ENCODE measurements at places on chromosomes 1 and 21.

DNA sequence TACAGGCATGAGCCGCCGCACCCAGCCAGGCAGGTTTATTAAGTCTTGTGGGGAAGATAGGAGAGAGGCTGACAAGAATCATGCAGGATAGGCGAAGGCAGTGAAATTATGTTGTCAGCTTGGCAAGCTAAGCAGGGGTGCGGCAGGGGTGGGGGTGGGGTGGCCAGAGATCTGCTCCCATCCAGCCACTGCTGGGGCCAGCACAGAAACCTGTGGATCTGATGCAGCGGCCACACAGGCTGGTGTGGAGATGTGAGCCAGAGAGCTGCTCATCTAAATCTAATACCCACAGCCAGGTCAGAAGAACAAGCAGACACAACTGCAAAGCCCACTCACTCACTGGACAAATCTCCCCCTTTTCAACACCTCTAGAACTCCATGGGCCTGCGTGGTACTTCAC lies 68.7 kb downstream of the KCTD3 start:
- no peaks in the 10 kb centered on the region for H3K27me3 ChIP-seq
- H3K27ac ChIP-seq: no peak overlapping the region
- no peaks in the 10 kb centered on the region for H3K4me1 ChIP-seq
- H3K4me3 ChIP-seq: no peak overlapping the region
- DNase-seq: no peak

GRCh38 chr1:115670476-115671175 lies 28.9 kb downstream of the VANGL1 start:
- H3K4me3 ChIP-seq: no peak overlapping the region
- no peak for DNase-seq
- no peak overlapping the region for H3K27ac ChIP-seq
- H3K4me1 ChIP-seq: no peaks in the 10 kb centered on the region

DNA sequence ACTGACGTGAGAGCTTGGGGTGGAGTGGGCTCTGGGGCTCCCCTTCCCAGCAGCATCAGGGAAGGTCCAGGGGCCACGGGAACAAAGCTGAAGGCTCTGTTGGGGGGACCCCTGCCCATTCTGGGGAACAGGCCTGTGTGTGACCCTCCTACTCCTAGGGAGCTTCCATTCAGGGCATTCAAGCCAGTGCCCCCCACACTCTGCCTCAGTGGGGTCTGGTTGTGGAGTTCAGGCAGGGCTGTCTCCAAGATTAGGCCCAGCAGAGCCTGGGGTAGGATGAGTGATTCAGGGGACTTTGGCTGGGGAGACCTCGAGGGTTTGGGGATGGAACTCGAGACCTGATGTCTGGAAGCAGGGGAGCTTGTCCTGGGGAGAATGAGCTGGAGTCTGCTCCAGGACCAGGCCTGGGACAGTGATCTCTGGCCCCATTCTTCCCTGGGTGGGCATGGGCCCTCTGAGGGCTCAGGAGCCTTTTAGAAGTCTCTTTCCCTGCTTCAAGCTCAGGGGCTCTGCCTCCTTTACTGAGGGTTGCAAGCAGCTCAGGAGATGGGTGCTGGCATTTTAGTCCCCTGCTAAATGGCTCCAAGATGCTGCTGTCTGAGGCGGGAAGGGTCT lies 81.7 kb downstream of the PTPRU start:
- DNase-seq: no peak
- H3K4me3 ChIP-seq: no peak overlapping the region
- H3K27me3 ChIP-seq: no peaks in the 10 kb centered on the region
- no peak overlapping the region for H3K27ac ChIP-seq
- H3K36me3 ChIP-seq: peaks cover 15% of the 10 kb centered on the region

DNA sequence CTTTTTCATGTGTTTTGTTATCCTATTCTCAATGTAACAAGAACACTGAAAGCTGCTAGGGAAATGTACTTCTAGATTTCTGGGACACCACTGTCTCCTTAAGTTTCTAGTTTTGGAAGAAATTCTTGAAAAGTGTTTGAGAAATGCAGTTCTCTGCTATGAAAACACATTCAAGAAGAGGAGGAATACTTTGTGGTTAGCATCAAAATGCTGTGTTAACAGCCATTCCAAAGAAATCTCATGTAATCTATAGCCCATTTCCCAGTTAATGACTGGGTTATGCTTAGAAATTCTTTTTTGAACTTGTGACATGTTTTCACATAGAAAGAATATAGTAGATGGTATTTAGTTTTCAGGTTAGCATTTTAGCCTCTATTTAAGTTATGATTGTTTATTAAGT lies 6.0 kb downstream of the RAVER2 start:
- H3K27me3 ChIP-seq: no peaks in the 10 kb centered on the region
- H3K36me3 ChIP-seq: no peaks in the 10 kb centered on the region
- H3K4me1 ChIP-seq: peaks cover 14% of the 10 kb centered on the region
- H3K27ac ChIP-seq: no peak overlapping the region
- DNase-seq: no peak

- peak; percentile 47 for DNase-seq
- H3K4me1 ChIP-seq: peaks cover 14% of the 10 kb centered on the region
- no peaks in the 10 kb centered on the region for H3K36me3 ChIP-seq
- H3K4me3 ChIP-seq: peak overlapping the region; percentile 62
- peaks cover 43% of the 10 kb centered on the region for H3K27me3 ChIP-seq
Measured at GRCh38 chr21:31557421-31558188, 101.9 kb upstream of the SOD1 start.

DNA sequence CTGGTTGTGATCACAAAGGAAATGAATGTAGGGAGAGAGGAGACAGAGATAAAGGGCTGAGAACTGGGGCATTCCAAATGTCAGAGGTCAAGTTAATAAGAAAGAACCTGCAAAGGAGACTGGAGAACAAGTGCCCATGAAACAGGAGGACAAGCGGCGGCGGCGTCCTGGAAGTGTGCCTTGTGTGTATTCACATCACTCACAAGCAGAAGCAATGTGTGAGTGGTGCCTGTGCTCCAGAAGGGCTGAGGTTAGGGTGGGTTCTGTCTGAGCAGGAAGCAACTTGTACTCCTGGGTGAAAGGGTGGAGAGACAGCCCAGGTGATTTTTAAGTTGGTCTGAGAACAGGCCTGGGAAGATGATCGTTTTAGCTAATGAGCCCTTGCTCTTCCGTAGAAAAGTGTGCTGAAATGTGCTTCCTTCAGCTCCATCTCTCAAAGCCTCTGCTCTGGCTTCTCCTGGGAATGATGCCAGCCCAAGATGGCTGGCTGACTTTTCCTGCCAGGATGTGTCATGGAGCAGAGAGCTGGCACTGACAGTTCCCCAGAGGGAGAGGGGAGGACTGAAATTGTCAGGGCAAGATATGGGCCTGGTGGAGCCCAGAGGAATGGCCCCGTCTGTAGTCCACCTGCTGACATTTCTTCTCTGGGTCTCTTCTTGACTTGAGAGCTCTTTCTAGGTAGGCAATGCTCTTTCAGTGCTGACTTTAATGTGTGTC lies 25.1 kb upstream of the PLEKHA6 start:
- no peak overlapping the region for H3K27ac ChIP-seq
- H3K4me3 ChIP-seq: no peak overlapping the region
- H3K36me3 ChIP-seq: no peaks in the 10 kb centered on the region
- H3K27me3 ChIP-seq: no peaks in the 10 kb centered on the region
- DNase-seq: no peak

DNA sequence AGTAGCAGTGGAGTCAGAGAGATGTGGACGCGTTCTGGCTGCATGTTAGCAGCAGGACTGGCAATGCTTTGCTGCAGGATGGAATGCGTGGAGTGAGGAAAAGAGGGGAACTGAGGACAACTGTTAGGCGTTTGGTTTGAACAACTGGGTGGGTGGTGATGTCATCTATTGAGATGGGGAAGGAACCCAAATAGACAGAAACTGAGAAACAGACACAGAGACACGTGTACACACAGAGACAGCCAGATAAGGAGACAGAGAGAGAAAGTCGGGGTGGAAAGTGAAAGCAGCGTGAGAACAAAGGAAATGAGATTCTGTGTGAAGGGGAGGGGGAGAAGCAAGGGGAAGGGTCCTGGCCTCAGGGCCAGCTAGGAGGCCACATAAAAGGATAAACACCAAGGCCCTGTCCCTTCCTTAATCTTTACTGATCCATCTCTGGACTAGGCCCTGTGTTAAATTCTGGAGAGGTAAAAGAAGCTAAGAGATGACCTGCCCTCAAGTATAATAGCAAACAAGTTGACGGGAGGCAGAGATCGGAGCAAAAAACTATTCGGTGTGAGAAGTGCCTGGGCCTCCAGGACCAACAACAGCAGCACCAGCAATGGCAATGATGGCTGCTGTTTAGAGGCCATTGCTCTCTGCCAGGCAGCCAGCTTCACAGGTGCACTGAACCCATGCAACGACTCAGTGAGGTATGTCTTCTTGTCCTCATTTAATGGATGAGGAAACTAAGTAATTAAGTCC lies 31.6 kb downstream of the VWA5B1 start:
- no peaks in the 10 kb centered on the region for H3K36me3 ChIP-seq
- peak; percentile 8 for DNase-seq
- H3K27ac ChIP-seq: peak overlapping the region; percentile 36
- H3K27me3 ChIP-seq: no peaks in the 10 kb centered on the region
